Activated naive CD4-positive, alpha-beta T cell treated with anti-CD3 and anti-CD28 coated beads for 36 hours (primary cell): ENCODE measurements at places on chromosomes 5 and 9. TPM values are rescaled to one million over a fixed set of nuclear protein-coding genes. Genes with fewer than 3 reads are reported as not detected.

Gene LMX1B
- not detected for total RNA-seq

- no peak for DNase-seq
Observed at GRCh38 chr9:115135821-115136778, 18.1 kb upstream of the TNC start.

DNA sequence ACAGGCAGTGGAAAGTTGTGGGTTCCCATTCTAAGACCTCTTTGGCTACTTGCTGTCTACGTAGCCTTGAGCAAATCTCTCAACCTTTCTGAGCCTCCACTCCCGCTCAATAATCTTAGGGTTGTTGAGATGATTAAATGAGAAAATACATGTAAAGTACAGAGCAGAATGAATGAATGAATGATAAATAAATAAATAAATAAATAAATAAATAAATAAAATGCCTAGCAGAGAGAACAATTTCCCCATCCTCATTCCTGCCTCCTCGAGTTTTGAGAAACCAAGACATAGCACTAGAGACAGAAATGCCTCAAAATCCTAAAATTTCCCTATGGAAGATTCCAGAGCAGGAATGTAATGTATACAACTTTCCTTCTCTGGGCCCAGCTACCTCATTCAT is 128.3 kb upstream of the RAD23B start:
- DNase-seq: no peak

DNA sequence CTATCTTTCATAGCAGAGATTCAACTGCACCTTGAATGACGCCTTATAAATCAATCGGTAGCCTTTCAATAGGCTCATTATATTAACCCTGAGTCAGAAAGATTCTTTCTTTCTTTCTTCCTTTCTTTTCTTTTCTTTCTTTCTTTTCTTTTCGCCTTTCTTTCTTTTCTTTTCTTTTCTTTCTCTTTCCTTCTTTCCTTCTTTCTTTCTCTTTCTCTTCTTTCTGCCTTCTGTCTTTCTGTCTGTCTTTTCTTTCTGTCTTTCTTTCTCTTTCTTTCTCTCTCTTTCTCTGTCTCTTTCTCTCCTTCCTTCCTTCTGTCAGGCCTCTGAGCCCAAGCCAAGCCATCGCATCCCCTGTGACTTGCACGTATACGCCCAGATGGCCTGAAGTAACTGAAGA is 86.0 kb upstream of the CLINT1 start:
- DNase-seq: no peak

- no peak for DNase-seq
Observed at GRCh38 chr9:8329561-8330283, 530.1 kb upstream of the DMAC1 start.

- no peak for DNase-seq
Observed at GRCh38 chr5:96318569-96319110, 114.4 kb downstream of the PCSK1 start.

- DNase-seq: no peak
Observed at GRCh38 chr5:158590746-158591300, 508.9 kb downstream of the EBF1 start.
